Forelimb muscle (tissue), 1 donor: ENCODE measurements at places on chromosomes 5 and 9. TPM values are rescaled to one million over a fixed set of nuclear protein-coding genes. Genes with fewer than 3 reads are reported as not detected.

DNA sequence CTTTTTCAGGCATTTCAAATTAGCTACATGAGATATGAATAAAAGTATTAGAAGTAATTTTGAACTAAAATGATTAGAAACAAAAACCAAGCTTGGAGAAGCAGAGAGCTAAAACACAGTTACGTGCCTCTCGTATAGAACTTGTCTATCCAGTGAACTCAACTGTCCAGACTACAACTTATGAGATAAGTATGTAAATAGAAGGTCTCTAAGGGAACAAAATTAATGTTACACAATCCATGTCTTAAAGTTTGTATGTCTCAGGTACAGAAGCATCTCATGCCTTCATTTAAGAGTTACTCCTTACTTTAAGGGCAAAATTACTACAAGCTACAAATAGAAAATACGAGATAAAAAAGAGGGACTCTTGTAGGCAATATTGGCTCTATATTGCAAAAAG lies 316.8 kb downstream of the CETN3 start:
- no peak for DNase-seq

MEIKIN gene
- not detected for polyA plus RNA-seq

DNA sequence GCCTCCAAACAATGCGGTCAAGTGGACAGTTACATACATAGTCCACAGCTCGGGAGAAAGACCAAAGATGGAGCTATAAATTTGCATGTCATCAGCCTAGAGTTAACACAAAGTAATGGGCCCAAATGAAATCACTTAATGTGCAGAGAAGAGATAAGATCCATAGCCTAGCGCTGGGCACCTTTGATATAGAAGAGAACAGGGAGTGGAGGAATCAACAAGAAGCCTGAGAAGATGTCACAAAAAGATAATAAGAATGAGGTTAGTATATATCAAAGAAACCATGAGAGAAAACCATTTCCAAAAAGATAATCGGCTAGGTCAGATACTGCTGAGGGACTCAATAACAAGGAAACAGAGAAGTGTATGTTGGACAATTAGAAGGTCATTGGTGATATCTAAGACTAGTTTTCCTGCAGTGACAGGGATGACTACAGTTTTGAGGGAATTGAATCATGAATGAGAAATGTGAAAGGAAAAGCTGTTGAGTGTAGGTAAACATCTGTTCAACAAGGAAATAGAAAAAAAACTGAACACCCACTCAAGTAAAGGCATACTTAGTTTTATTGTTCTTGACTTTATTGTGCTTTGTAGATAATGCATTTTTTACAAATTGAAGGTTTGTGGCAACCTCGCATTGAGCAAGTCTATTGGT lies 68.7 kb upstream of the CDH6 start:
- DNase-seq: no peak

SPATA31A5 gene
- not detected for polyA plus RNA-seq

CTXN3 gene
- 1.0 TPM for polyA plus RNA-seq

GRCh38 chr5:178116143-178116885 lies 3.0 kb downstream of the N4BP3 start:
- no peak for DNase-seq

PCDHGC4 gene
- polyA plus RNA-seq: 1.8 TPM

ZNF366 gene
- polyA plus RNA-seq: 3.0 TPM

NKD2 gene
- 2.4 TPM for polyA plus RNA-seq

DNA sequence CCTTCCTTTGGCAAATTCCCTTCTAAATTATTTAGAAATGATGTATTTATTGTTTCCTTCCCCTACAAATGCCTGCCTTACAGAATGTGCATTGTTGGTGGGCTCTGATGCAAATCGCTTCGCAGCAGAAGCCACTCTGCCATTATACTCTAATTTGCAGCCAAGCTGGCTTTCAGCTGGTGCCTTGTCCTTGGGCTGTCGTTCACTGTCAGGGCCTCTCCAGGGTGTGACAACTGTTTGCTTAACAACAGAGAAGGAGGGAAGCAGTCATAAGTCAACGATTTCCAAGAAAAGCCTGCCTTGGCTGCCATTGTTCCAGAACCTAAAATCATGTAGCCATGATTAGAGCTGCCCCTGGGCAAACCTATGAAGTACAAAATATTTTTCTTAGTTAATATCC lies 260.1 kb upstream of the RGMB start:
- DNase-seq: no peak

CACNA1B gene
- 0.72 TPM for polyA plus RNA-seq

GRCh38 chr9:137156567-137157375 lies 13.1 kb downstream of the LRRC26 start:
- no peak for DNase-seq

ASB6 gene
- 11.8 TPM for polyA plus RNA-seq

- no peak for DNase-seq
These were observed 836.2 kb downstream of the DNAH5 start for GRCh38 chr5:13108265-13108664.

ADAMTS6 gene
- 0.89 TPM for polyA plus RNA-seq

SLC44A1 gene
- 14.6 TPM for polyA plus RNA-seq

- DNase-seq: no peak
These were observed 87.6 kb downstream of the MAP1B start for GRCh38 chr5:72194846-72195245.

DNA sequence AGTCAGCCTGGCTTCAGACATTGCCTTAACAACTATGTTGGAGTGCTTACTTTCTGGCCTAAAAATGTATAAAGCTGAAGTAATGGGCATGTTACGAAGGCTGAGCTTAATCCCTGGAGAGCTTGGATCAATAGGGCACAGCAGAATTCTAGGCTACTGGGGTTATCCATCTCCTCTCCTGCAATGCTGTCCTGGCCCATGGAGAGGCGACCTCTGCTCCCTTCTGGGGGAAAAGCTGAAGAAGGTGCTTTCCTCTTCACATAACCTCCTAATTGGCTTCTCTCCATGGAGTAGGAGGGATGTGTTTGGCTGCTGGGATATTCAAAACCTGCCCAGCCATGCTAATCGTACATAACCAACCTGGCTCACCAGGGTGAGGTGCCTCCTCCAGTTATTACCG lies 403.5 kb downstream of the DMRT2 start:
- no peak for DNase-seq

FOXD4L5 gene
- 0.90 TPM for polyA plus RNA-seq

CA9 gene
- polyA plus RNA-seq: 0.87 TPM

DNA sequence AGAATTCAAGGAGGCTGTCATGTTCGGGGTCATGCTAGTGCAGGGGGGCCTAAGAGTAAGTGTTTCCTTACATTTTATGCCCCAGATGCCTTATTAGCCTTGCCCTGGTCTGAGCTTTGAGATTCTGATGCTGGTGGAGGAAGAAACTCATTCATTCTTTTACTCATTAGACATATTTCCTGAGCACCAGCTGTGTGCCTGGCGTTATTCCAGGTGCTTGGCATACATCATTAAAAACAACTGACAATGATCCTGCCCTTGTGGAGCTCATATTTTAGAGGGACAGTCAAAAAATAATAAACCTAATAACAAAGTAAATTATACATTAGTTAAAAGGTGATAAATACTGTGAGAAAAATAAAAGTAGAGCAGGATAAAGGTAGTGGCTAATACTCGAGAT lies 138.9 kb upstream of the SGCD start:
- DNase-seq: no peak

DNA sequence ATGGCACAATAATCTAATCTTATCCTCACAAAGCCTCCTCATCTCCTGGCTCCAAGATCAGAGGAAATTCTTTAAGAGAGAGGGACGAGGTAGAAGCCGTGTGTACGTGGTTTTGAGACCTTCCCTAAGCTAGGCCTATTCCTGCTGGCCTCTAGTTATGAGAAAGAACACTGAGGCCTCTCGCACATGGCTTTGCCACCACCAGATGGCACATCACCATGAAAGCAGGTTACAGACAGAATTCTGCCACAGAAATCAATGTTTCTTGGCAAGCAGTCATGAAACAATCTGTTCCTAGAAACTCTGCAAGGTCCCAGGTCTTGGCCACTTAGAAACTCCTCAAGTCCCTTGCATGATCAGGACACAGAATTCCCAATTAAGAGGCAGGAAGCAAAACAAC lies 268.2 kb upstream of the TAS2R1 start:
- no peak for DNase-seq

- DNase-seq: no peak
These were observed 49.9 kb downstream of the SHB start for GRCh38 chr9:38018958-38019602.

TMEM215 gene
- 0.54 TPM for polyA plus RNA-seq

GRCh38 chr9:120561709-120562108 lies 18.3 kb downstream of the CDK5RAP2 start:
- no peak for DNase-seq

DNA sequence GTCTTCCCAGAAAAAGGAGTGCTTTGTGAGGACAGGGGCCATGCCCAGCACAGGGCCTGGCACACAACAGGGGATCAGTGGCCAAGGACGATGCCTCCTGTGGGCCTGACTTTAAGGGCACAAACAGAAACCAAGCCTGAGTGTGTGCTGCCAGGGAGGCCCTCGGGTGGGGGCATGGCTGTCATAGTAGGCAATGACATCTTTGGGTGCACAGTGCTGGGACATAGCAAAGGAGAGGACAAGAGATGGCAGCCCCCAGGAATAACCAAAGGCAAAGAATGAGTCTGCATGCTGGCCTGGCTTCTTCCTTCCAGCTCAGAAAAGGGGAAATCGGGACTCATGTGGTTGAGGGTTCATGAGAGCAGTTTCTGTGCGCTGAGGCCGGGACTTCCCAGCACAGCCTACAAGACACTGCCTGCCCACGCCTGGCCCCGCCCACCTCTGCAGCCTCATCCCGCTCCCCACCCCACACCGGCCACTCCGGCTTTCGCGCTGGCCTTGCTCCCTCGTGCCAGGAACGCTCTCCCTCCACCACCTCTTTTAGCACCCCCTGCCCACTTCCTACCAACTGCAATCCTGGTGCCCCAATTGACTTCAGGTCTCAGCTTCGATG lies 13.8 kb upstream of the LHX2 start:
- no peak for DNase-seq

DMRT3 gene
- polyA plus RNA-seq: 0.38 TPM

DNA sequence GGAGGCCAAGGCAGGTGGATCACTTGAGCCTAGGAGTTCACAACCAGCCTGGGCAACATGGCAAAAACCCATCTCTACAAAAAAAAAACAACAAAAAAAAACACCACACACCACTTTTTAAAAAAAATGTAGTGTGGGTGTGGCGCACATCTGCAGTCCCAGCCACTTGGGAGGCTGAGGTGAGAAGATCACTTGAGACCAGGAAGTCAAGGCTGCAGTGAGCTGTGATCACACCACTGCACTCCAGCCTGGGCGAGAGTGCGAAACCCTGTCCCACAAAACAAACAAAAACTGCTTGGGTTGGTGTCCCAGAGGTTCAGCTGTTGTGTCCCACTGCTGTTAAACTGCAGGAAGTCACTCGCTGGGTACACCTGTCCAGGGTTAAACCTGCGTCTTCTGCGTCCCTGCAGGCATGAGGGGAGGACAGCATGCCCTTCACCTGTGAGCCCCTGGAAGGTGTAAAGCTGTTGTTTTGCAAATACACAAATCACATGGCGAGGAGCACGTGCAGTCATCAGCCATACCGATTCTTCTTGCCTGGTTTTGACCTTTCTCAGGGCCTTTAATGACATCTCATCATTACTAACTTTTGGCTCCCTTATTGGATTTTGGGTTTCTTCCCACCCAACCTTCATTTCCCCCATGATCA lies 29.3 kb upstream of the CLPTM1L start:
- DNase-seq: no peak

DNA sequence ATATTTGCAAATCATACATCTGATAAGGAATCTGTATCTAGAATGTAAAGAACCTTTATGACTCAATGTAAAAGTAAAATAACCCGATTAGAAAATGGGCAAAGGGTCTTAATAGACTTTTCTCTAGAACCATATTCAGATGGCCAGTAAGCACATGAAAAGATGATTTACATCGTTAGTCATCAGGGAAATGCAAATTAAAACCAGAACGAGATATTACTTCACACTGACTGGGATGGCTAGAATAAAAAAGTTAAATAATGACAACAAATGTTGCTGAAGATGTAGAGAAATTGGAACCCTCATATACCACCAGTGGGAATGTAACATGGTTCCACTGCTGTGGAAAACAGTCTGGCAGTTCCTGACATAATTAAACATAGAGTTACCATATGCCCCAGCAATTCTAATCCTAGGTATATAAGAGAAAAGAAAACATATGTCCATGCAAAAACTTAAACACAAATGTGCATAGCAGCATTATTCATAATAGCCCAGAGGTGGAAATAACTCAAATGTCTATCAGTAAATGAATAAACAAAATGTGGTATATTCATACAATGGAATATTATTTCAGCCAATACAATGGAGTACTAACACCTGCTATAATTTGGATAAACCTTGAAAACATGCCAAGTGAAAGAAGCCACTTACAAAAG lies 100.4 kb upstream of the MAMDC2 start:
- DNase-seq: no peak

GRCh38 chr5:174459071-174459702 lies 265.2 kb upstream of the MSX2 start:
- DNase-seq: no peak

DNA sequence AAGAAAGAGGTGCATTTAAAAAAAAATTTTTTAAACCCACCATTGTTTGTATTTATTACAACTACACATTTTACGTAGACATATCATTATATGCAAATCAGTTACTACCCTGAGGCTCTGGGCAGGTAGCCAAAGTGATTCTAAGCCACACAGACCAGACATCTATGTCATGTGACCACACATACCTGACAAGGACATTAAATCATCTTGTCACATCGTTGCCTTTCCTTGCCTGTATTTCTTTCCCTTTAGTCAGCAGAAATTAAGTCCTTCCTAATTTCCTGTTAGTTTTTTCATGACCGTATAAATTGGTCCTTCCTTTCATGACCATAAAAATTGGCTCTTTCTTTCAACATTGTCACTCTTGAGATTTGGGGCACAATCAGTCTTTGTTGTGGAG lies 134.2 kb upstream of the MARCHF11 start:
- DNase-seq: no peak
